ENCODE measurements at places on chromosomes 16 and 17.

- DNase-seq = no peak
Observed at GRCh38 chr16:25823891-25824290, 132.1 kb downstream of the HS3ST4 start.

GRCh38 chr17:64534187-64534586 lies 27.4 kb downstream of the CEP95 start:
- DNase-seq = peak; percentile 35

GRCh38 chr17:70987867-70988340 lies 818.6 kb downstream of the KCNJ2 start:
- peak; percentile 33 for DNase-seq

GRCh38 chr17:45775576-45776011 lies 8.5 kb upstream of the CRHR1 start:
- no peak for DNase-seq

DNA sequence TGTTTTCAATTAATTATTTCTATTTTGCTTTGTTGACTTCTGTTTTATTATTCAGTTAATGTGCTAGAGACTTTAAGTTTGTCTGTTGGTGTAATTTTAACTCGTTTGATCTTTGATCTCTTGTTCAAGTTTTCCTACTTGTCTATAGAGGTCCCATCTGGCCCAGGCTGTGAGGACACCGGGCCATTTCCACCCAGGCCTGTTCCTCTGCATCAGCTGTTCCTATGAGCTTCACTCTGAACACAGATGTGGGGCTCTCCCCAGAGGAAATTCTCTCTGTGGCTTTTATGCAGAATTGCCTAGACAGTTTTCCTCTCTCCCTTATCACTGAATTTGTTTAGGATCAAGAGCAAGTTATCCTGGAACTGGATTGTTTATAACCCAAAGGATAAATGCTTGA lies 44.7 kb downstream of the MYO18A start:
- no peak for DNase-seq

DNA sequence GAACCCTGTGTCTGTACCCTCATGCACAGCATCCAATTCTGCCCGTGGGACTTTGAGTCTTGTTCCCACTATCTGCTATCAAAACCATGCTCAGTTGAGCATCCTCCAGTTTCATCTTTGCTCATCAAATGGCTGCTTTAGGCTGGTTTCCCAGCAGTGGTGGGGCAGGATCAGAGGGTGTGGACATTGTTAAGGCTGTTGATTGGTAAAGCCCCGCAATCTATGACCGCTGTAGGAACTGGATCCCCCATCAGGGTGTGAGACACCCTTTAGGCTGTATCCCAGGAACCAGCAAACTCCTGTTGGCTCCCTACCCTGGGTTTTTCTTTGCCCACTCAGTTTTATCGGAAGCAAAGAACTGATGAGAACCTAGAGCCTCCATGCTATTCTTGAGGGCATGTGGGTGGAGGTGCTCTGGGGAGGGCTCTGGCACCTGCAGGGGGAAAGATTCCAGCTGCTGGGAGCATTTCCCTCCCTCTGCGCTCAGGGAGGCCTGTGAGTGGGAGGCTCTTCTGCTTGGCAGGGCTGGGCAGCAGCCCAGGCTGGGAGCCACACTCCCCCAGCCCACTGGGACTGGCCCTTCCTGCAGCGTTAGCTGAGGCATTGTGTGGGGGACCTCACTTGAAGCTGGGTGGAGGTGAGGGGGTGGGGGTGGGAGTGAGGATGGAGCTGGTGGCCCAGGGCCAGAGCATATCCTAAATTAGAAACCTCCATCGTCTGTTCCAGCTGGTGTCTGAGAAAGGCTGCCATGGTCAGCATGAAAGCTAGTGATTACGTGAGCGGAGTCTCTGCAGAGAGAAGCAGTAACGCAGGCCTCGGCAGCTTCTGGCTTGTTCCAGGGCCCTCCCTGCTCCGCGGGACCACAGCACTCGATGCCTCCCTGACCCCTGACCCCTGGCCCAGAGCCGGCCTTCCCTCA lies 160.6 kb downstream of the IRF8 start:
- no peak for DNase-seq

- DNase-seq = no peak
Observed at GRCh38 chr17:34314279-34314678, 5.0 kb upstream of the CCL8 start.

GRCh38 chr17:38900978-38901656 lies 24.3 kb upstream of the LASP1NB start:
- no peak for DNase-seq

DNA sequence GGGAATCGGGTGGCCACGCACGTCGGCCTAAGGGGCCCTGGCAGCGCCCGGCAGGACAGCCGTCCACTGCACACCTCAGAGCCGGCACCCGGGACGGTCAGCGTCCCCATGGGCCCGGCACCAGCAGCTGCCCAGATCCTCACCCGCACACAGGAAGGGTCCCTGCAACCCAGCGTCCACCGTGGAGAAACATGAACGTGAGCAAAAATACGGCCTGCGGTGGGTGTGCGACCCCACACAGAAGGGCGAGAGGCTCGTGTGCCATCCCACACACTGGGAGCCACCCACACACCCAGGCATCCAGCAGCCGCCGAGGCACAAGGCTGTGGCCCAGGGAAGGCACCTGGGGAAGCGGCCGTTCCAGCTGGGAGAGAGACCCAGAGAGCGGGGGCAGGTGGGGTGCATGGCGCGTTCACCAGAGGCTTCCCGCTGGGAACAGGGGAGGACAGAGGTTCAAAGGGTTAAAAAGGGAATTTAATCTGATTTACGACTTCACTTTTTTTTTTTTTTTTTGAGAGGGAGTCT lies 6.4 kb downstream of the PIEZO1 start:
- DNase-seq = no peak

GRCh38 chr16:19582050-19582831 lies 26.7 kb downstream of the VPS35L start:
- no peak for DNase-seq

GRCh38 chr16:75732871-75733270 lies 6.6 kb upstream of the CPHXL start:
- no peak for DNase-seq

DNA sequence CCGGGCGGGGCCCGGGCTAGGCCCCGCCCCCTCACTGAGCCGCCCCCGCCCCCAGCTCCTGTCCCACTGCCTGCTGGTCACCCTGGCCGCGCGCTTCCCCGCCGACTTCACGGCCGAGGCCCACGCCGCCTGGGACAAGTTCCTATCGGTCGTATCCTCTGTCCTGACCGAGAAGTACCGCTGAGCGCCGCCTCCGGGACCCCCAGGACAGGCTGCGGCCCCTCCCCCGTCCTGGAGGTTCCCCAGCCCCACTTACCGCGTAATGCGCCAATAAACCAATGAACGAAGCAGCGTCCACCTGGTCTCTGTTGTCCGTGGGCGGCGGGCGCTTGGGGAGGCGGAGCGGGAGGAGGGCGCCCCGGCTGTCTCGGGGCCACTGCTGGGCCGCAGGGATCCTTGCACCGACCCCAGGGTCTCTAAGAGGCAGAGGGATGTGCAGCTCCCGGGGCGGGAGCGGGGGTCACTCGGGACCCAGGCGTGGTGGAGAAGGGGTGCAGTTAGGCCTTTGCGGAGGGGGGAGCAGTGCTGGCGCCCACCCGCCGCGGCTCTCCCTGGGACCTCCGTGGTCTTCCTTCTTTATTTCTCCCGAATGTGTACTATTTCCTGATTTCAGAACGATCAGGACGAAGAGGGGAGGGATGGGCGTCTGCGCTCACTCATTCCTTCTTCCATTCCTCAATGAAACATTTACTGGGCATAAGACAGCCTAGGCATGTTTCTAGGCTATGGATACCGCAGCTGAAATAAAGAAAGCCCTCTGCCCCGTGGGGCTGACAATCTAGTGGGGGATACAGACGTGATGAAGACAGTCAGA lies 2.0 kb downstream of the HBZ start:
- no peak for DNase-seq

DNA sequence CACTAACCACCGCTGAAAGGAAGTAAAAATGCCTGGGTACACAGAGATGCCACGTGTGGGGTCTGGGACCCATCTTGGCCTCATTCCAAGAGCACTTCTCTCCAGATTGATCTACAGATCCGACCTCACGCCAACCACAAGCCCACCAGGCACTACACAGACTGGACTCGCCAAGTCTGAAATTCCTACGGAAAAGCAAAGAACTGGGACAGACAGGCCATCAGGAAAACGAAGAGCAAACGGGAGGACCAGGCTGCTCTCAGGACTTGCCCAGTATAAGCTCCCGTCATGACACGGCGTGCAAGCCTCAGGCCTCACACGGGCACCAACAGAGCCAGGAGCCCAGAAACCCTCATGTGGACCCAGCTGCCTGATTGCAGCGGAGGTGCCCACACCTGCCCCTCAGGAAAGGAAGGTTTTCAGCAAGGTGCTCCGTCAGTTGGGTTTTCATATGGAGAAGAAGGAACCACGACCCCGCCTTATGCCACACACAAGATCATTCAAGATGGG lies 20.1 kb upstream of the C16orf95 start:
- DNase-seq = peak; percentile 10

GRCh38 chr17:47276868-47277267 lies 23.2 kb downstream of the ITGB3 start:
- DNase-seq = no peak

- DNase-seq = peak; percentile 13
Observed at GRCh38 chr17:18157354-18157985, 26.2 kb upstream of the ALKBH5 start.

DNA sequence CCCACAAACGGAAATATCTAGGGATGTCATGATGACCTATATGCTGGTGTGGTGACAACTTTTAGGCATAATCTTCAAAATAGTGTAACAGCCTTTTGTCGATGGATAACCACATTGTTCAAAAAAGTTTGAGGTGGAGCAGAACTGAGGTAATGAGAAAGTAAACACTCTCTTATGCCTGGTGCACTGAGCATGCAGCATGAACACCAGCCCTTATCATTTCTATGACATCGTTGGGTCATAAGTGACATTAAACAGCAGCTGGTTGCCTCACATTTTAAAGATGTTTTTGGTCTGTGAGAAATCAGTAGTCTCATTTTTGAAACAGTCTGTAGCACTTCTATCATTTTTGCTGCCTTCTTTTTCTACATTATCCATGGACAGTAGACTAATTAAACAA lies 1.8 kb downstream of the KRT23 start:
- no peak for DNase-seq

GRCh38 chr16:2024032-2024420 lies 2.7 kb upstream of the NHERF2 start:
- no peak for DNase-seq

DNA sequence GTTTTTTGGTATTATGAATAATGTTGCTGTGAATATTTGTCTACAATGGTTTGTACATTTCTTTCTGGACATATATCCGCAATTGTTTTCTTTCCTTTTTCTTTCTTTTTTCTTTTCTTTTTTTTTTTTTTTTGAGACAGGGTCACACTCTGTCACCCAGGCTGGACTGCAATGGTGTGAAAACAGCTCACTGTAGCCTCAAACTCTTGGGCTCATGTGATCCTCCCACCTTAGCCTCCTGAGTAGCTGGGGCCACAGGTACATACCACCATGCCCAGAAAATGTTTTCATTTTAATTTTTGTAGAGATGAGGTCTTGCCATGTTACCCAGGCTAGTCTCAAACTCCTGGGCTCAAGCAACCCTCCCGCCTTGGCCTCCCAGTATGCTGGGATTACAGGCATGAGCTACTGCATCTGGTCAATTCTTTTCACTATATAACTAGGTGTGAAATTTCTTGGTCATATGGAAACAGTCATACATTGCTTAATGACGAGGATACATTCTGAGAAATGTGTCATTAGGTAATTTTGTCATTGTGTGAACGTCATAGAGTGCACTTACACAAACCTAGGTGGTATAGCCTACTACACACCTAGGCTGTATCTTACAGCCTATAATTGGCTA lies 15.2 kb downstream of the IL21R start:
- DNase-seq = no peak

DNA sequence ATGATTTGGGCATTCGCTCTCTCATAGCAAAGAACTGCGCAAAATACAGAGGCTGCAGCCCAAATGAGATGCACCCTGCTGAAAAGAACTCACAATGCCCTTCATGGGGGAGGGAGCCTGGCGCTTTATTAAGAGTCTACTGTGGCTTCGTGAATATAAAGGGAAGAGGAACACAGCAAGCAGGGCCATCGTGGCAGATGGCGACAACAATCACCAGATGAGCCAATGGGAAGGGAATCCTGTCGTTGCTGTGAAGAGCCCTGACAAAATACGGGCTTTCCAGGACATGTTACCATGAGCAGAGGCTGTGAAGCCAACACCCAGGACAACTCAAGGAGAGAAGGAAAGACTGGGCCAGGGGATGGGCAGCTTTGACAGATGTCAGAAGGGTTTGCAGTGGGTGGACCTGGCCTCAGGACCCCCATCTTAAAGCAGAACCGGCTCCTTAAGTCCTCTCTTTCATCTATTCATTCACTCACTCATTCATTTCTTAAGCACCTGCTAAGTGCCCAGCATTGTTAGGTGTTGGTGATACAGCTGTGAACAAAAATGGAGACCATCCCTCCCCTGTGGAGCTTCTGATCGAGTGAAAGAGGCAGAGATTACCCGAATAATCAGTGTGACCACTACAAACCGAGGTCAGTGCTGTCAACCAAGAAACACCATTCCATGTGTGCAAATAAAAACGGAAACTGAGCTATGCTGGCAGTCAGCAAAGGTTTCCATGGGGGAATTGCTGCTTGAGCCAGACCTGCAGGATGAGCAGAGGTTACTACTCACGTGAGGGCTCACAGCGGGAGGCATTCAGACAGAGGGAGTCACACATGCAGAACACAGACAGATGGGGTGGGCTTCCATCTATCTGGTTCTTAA lies 125.8 kb downstream of the DYNLRB2 start:
- DNase-seq = no peak

DNA sequence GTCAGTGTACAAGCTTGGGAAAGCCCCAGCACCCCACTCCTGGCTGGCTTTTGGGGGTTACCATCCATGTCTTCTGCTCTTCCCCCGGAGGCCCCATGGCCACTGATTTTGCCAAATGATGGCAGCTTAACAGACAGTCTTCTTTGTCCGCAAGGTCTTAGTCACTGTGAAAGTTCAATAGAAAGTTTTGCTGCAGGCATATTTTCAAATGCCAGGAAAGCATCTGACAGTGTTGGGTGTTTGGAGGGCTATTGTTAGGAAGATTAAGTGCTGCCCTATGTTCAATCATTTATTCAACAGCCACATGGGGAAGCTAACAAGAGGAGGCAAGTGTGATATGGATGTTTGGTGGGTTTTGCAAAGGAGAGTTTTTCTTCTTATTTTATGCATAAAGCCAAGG lies 122.4 kb downstream of the TOX3 start:
- no peak for DNase-seq

- no peak for DNase-seq
Observed at GRCh38 chr17:83162035-83162745, 82.8 kb downstream of the METRNL start.

GRCh38 chr17:12731839-12732238 lies 57.5 kb upstream of the ARHGAP44 start:
- DNase-seq = no peak

- peak; percentile 57 for DNase-seq
Observed at GRCh38 chr16:75462806-75463205, 1.7 kb downstream of the TMEM170A start.

GRCh38 chr17:44775838-44776621 lies 17.2 kb downstream of the ADAM11 start:
- no peak for DNase-seq

GRCh38 chr16:5000573-5001001 lies 33.1 kb downstream of the NAGPA start:
- DNase-seq = no peak
